Naive thymus-derived CD8-positive, alpha-beta T cell (primary cell): ENCODE measurements at places on chromosomes 7 and 10. TPM values are rescaled to one million over a fixed set of nuclear protein-coding genes. Genes with fewer than 3 reads are reported as not detected.

The POLR2J3 gene
- 104 TPM for total RNA-seq

The ZC3HAV1L gene
- total RNA-seq: 0.36 TPM

The HIP1 gene
- total RNA-seq: 2.1 TPM

The AGAP3 gene
- total RNA-seq: 36.9 TPM

The SPDYE6 gene
- not detected for total RNA-seq

The SFRP5 gene
- 14.4 TPM for total RNA-seq

The AMZ1 gene
- total RNA-seq: not detected

The FAM25G gene
- total RNA-seq: not detected

- no peak for DNase-seq
Measured at GRCh38 chr7:55088620-55089019, 69.8 kb downstream of the EGFR start.

GRCh38 chr7:143126146-143126545, 5.7 kb upstream of the PIP start:
- no peak for DNase-seq

DNA sequence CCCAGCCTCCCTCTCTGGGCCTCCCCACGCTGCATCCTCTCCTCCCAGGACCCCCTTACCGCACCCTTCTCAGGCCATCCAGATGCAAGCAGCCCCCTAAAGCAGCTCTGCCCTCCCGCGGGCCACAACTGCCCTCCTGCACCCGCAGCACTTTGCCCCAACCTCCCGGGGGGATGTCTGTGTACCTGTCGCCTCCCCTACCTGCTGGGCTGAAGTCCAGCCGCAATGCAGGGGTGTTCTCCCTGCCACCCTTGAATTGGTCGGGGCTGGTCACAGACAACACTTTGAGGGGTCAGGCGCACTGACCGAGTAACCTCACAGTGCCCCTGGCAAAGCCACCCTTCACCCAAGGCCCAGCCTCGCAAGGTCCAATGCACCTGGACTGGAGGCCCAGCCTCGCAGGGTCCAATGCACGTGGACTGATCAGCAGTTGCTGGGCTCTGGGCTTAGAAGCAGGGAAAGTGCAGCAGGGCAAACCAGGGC, 8.3 kb upstream of the CALML5 start:
- DNase-seq: peak; percentile 59

GRCh38 chr7:105112440-105113418, 98.7 kb downstream of the KMT2E start:
- DNase-seq: no peak

GRCh38 chr10:14362104-14362503, 31.4 kb upstream of the FRMD4A start:
- no peak for DNase-seq

GRCh38 chr10:35949811-35950211, 307.7 kb upstream of the FZD8 start:
- DNase-seq: no peak

- no peak for DNase-seq
Measured at GRCh38 chr7:137992550-137993394, 9.1 kb downstream of the CREB3L2 start.

DNA sequence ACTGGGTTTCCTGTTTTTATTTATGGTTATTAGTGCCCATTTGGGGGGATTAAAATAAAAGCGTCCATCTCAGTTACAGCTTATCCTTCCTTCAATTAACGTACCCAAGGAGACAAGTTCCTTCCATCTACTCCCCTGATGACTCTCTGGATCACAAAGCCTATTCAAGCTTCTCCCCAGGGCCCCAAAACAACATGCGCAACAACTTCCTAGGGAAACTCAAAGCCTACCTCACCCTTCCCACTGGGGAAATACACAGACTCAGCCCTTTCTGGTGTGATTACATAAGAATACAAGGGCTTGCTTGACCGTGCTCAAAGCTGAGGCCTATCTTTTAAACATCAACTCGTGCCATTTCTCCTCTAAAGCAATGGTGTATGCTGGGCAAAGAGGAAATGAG, 112.4 kb downstream of the CDK6 start:
- no peak for DNase-seq

- no peak for DNase-seq
Measured at GRCh38 chr7:149718730-149719049, 54.7 kb downstream of the ZNF467 start.

- no peak for DNase-seq
Measured at GRCh38 chr10:88057720-88058119, 194.3 kb downstream of the PTEN start.

DNA sequence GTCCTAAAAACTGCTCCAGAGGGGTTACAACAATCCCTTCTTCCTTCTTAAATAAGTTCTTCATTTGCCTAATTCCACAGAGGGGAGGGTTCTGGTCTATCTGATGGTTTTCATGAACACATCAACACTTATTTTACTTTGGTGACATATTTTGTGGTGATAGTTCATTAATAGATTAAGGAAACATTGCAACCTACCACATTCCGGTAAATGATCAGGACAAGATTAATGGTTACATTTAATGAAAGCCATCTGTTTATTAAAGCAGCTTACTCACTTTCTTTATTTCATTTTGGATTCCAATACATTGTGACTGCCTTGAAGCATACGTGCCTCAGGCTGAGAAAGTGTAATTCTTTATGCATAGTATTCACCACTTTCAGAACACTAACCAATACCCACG, 101.0 kb downstream of the SKIDA1 start:
- DNase-seq: no peak

- peak; percentile 45 for DNase-seq
Measured at GRCh38 chr7:3043544-3044371, at the start of gene CARD11. Gene CARD11 (minus strand): TSS chr7:3043867. CDS start chr7:2958506, 85,361 bp downstream.

DNA sequence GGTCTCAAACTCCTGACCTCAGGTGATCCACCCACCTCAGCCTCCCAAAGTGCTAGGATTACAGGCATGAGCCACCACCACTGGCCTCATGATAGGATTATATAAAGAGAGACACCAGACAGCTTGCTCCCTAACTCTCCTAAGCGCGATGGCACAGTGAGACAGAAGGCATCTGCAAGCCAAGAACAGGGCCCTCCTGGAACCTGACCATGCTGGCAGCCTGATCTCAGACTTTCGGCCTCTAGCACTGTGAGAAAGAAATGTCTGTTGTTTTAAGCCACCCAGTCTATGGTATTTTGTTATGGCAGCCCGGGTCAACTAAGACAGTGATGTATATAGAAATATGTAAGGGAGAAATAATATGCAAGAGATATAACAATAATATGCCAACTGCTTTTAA, 51.2 kb downstream of the SRPK2 start:
- no peak for DNase-seq

- no peak for DNase-seq
Measured at GRCh38 chr10:126908225-126908624, 3.0 kb downstream of the DOCK1 start.

DNA sequence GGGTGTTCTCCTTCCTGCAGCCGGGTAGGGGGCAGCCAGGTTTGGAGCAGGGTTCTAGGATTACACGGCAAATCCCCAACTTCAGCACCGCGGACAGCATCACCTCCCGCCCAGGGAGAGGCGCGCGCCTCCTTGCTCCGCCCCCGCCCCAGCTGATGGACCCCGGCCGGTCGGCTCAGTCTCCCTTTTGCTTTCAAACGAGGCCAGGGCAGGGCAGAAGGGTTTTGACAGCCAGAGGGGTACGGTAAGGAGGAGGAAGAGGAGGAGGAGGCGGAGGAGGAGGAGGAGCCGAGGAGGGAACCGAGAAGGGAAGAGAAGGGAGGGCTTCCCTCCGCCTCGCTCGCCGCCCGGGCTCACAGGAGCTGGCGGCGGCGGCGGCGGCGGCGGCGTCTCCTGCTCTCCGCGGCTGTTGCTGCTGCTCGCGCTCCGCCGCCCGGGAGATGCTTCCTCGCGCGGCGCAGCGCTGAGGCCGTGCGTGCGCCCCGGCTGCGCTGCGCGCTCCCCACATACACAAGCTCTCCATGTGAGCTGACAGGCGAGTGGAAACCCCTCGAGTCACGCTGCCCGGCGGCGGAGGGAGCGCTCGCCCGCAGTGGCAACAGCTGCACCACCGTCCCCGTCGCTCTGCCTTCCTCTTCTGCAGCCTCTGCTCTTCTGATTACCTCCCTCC, 615 bp upstream of the CNTNAP2 start:
- no peak for DNase-seq

DNA sequence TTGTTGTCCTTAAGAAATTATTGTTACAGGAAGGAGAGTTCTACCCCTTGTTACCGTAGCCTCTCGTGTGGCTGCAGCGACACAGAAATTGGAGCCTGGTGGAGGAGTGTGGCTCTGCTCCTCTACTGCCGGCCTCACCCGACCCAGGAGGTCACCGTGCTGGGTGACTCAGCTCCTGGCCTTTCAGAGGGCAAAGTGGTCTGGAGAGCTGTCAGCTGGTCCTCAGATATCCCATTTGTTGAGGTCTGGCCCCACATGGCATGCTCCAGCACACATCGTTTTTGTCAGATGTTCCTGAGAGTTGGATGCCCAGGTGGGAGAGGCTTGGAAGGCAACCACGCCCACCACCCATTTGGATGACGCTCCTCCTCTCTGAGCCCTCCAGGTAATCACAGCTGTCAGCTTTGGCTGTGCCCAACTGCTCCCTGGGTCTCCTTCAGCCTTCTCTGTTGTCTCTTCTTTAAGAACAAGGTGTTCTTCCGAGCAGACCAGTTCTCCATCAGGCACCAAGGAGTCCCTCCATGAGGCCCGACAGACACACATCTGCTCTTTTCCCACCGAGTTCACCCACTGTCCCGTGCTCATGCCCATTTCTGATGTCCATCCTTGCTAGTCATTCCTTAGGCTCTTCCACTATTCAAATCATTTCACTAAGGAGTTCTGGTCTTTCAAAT, 80.3 kb downstream of the RAMP3 start:
- DNase-seq: no peak

GRCh38 chr7:24877790-24878311, 102.1 kb downstream of the OSBPL3 start:
- DNase-seq: no peak

DNA sequence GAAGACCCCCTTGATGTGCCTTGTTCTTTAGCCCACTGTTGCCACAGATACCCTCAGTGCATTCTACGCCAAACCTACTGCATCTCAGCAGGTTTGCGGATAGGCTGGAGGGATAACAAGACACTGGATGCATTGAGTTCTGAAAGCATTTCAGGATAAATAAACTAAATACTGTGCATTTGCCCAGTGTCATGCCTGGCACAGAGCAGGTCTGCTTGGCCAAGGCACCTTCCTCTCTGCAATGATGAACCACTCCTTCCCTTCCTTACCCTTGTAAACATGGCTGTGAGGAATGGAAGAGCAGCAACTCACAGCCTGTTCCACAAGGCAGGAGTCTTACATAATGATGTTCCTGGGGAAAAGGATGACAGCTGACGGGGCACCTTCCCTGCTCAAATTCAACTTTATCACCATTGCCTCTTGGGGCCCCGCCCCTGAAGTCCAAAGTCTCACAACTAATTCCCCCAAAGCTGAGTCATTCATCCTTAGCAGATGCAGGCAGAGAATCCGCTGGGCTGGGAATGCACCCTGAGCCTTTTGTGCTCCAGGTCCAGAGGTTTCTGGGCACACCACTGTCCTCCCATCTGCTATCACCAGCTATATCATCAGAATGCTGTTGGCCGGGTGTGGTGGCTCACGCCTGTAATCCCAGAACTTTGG, 11.6 kb downstream of the DDX56 start:
- DNase-seq: no peak
